ENCODE measurements at places on chromosomes 1 and 21. TPM values are rescaled to one million over a fixed set of nuclear protein-coding genes. Genes with fewer than 3 reads are reported as not detected.

NRAS gene
- total RNA-seq: 21.2 TPM

YY1AP1 gene
- 77.4 TPM for total RNA-seq

CLCA4 gene
- total RNA-seq: 0.50 TPM

CELA3B gene
- not detected for total RNA-seq

C1orf87 gene
- total RNA-seq: not detected

APOBEC4 gene
- not detected for total RNA-seq

SEMA6C gene
- 7.0 TPM for total RNA-seq

COL11A1 gene
- not detected for total RNA-seq

CYP4X1 gene
- 4.2 TPM for total RNA-seq

WARS2 gene
- total RNA-seq: 11.8 TPM

SPATA45 gene
- not detected for total RNA-seq

FAM177B gene
- 0.73 TPM for total RNA-seq

KRTAP11-1 gene
- total RNA-seq: not detected

CIART gene
- total RNA-seq: 20.5 TPM

CCDC30 gene
- total RNA-seq: 1.1 TPM

FAM163A gene
- total RNA-seq: not detected

ACTN2 gene
- total RNA-seq: 5.7 TPM

OR2L13 gene
- not detected for total RNA-seq

PRAMEF27 gene
- not detected for total RNA-seq

KRTAP12-2 gene
- not detected for total RNA-seq

GBP4 gene
- total RNA-seq: 5.0 TPM

BTG3 gene
- total RNA-seq: 33.5 TPM

HAPLN2 gene
- 3.0 TPM for total RNA-seq

NR0B2 gene
- not detected for total RNA-seq

L1TD1 gene
- not detected for total RNA-seq

SPRTN gene
- total RNA-seq: 21.3 TPM

CCDC27 gene
- total RNA-seq: not detected

NBPF4 gene
- total RNA-seq: not detected

TRNP1 gene
- total RNA-seq: 32.4 TPM

FHAD1 gene
- not detected for total RNA-seq

Data from gastroesophageal sphincter (tissue), 4 donors.